ENCODE measurements at places on chromosomes 1 and 21.

GRCh38 chr1:93573940-93574469 is 107.6 kb downstream of the BCAR3 start:
- no peak for ATAC-seq

- no peak for ATAC-seq
Observed at GRCh38 chr1:172670316-172670715, 11.4 kb downstream of the FASLG start.

GRCh38 chr1:28417926-28418637 is 48.5 kb downstream of the PHACTR4 start:
- no peak for ATAC-seq

GRCh38 chr21:29453511-29453910 is 154.8 kb downstream of the BACH1 start:
- ATAC-seq, result no peak

GRCh38 chr1:218658269-218658668 is 313.1 kb downstream of the TGFB2 start:
- ATAC-seq, result no peak

DNA sequence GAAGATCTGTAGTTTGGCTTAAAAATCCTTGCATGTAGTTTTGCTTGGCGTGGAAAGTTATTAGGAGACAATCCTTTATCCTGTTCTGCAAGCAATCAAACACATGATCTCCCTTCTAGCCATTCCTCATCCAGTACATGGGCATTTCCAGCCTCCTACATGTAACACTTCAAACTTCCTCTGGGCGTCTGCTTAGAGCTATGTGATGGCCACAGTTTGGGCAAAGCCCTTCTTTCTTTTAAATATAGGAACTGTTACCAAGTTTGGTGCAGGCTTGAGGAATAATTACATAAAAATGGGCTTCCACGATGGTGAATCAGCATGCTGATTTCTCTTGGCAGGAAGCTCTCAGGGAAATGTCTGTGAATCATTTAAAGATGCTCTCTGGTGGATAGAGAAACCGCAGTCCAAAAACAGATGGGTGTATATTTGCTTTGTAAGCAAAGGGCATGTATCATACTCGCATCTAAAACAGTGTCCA is 176.9 kb upstream of the FMN2 start:
- peak; percentile 50 for ATAC-seq

DNA sequence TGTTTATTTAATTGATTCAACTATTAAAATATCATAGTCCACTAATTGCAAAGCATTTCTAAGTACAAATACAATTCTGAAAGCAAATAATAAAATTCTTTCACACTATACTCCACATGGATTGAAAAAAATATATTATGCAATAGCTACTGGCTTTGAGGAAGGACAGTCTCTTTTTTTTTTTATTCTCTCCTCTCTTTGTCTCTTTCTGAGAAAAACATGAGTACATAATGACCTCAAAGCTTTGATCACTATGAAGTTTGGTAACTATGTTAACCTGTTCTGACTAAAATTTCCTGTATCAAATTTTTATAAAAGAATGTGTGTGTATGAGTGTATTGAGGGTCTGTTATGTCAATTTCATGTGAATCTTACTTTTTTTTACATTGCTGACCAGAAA is 96.2 kb downstream of the RGS2 start:
- ATAC-seq, result peak; percentile 42

DNA sequence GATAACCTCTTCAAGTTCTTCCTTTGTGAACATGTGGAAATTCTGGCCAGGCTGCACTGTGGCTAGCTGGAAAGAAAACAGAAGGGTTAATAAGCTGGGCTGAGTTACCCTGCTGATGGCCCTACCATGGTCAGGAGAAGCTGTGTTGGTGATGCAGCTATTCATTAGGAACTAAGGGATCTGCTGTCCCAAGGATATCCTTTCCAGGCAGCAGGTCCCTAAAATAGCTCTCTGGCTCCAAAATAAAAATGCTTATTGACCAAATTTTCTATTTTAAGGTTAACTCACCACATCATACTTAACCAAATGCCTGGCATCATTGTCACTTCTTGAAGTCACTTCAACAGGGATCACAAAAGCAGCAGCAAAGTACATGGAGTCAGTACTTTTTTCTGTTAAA is 4.3 kb upstream of the SORT1 start:
- ATAC-seq, result no peak

DNA sequence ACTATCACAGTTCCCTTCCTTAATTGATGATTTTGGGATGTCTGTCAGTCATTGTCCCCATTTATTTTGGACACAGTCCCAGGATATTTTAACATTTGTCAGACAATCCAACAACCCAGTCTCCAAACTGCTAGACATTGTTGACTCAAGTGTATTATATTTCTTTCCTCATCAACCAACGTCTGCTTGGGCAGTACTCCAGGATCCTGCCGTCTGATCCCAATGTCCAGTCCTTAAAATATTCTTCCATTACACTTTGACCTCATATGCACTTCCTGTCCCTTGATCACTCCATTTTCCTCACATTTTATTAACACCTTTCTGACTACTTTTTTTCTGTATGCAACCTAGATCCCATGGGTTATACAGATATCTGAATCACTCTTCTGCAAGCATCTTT is 39.8 kb upstream of the KIAA0040 start:
- ATAC-seq, result no peak

- peak; percentile 48 for ATAC-seq
Observed at GRCh38 chr1:110011527-110012041, 22.8 kb upstream of the STRIP1 start.

- no peak for ATAC-seq
Observed at GRCh38 chr1:33141781-33142180, 40.1 kb downstream of the TRIM62 start.

GRCh38 chr1:232538224-232538942 is 91.5 kb downstream of the SIPA1L2 start:
- no peak for ATAC-seq

- no peak for ATAC-seq
Observed at GRCh38 chr1:196324345-196324744, 283.9 kb downstream of the KCNT2 start.

- ATAC-seq, result no peak
Observed at GRCh38 chr1:12339811-12340543, 110.1 kb downstream of the VPS13D start.

- ATAC-seq, result no peak
Observed at GRCh38 chr1:6220236-6220635, 14.3 kb downstream of the RNF207 start.

DNA sequence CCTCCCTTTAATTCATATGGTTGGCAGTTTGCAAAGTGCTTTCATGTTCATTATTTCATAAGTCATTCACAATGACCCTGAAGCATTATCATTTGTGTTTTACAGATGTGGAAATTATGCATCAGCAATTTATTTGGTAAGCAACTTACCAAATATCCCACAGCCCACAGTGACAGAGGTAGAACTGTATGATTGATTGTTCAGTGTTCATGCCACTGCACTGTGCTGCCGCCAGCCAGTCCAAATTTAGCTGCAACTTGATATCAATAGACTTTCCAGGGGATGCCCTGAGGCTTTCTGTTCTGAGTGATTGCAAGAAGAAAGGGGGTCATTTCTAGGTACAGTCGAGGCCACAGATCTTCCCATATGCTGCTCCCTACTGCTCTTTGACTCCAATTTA is 380.3 kb downstream of the PLPP3 start:
- no peak for ATAC-seq
